ENCODE measurements at places on chromosomes 11 and 22. TPM values are rescaled to one million over a fixed set of nuclear protein-coding genes. Genes with fewer than 3 reads are reported as not detected.
A peak's percentile ranks its signal among the peaks of the same experiment; 100 is the strongest.

DNA sequence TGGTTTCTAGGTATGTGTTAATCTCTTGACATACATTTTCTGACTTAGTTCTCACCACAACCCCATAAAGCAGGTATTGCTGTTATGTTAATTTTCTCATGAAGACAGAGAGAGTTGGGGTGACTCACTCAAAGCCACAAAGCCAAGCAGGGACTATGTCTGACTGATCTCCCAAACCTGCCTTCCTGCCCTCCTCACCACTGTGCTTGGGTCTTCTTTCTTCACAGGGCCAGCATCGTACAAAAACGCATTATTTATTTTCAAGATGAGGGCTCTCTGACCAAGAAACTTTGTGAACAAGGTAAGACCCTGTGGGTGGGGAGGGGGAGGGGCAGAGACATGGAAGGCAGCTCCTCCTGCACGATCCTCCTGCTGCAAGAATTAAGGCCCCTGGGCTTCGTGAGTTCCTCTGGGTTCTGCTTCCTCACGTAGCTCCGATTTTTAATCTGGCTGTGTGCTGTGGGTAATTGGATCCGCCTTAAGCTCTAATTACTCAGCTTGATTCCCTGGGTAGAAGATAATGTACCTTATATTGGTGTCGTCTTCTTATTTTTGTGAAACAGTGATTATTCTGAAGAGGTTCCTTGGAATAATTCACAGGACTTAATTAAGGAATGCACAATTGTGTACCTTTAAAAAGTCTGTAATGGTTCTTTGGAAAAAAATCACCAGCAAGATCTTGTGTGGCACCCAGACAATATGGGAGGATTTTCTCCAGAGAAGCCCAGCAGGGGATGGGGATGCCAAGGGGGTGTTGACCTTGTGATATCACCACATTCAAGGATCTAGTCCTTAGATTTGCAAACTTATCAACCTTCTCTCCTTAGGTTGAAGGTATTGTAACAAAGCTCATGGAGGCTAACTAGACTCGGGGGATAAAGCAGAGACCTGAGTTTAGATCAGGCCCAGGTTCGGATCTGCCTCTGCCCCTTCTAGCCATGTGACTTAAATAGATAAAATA lies 112.9 kb downstream of the SPON1 start:
- DNase-seq: no peak

- DNase-seq: peak; percentile 1
Measured at GRCh38 chr11:129779342-129779741, 36.3 kb upstream of the TMEM45B start.

- no peak for DNase-seq
Measured at GRCh38 chr11:102590276-102591049, 34.7 kb downstream of the MMP20 start.

GRCh38 chr11:62468577-62468976 lies 49.7 kb downstream of the SCGB1A1 start:
- DNase-seq: peak; percentile 43

- no peak for DNase-seq
Measured at GRCh38 chr11:21771097-21771496, 421.8 kb upstream of the ANO5 start.

Gene APOL4
- total RNA-seq: 3.9 TPM
